ENCODE measurements at places on chromosomes 4 and X.

GRCh38 chrX:102580891-102581290 lies 18.4 kb upstream of the ARMCX5 start:
- no peak for DNase-seq

DNA sequence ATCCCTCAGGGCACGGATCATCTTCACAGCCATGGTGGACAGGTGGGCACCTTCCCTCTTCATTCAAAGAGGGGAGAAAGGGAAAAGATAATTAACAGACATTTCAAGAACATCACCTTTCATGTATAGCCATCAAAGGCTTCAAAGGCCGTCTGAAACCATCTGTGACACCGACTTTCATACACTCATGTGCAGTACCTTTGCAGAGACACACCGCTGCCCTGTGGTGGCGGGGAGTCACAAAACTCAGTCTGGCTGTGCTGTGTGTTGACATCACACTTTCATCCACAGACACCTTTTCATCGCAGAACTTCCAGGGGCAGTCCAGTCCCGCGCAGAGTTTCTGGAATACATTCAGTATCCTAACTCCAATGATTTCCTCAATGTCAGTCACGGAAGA lies 47.6 kb upstream of the MTNR1A start:
- no peak for DNase-seq

- no peak for DNase-seq
Observed at GRCh38 chrX:131288738-131289511, at the start of gene IGSF1. Gene IGSF1, minus strand, starts transcription at chrX:131289306. Its CDS starts 2,632 bp downstream, at chrX:131286674.

DNA sequence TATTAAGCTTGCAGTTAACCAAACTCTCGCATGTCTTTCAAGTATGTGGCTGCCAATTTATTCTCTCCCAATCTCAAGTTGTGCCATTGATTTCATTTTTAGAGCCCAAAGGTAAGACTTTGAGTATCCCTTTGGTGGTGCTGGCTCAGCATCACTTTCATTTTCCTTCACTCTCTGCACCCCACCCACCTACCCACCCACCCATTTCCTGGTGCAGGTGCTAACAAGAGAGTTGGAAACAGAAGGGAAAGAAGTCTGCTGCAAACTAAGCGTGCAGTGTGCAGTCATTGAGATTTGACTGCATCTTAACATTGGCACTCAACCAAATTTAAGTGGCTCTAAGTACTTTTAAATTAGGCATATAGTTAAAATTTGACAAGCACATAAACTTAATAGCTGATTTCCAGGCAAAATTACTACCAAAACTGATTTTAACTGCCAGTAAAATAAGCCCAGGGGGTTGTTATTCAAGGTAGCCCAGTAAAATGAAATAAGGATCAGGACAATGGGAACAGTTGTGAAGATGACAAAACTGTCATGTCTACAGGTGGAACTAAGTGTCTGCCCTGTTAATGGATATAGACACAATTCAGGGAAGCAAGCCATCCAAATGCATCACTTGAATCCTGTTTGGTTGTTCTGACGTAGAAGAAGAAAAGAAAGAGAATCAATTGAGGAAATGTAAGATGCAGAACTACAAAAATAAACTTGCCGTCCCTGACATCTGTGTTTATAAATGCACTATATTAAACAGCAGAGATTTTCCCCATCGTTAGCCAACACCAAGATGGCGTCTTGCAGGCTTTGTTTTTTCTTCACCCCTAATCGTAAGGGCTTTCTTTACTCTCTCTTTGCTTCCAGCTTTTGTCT lies 184.2 kb downstream of the KDR start:
- DNase-seq, result no peak

DNA sequence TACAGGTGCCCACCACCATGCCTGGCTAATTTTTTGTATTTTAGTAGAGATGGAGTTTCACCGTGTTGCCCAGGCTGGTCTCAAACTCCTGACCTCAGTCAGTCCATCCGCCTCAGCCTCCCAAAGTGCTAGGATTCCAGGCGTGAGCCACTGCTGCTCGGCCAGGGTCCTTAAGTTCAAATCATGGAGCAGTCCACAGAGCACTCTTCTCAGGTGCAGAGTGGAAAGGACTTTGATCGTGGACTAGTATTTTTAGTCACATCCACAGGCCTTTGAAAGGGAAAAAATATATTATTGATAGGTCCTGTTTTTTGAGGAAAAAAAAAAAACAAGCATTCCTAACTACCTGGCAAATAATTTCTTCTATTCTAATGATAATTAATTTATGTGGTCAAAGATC lies 31.2 kb downstream of the GAB1 start:
- no peak for DNase-seq

DNA sequence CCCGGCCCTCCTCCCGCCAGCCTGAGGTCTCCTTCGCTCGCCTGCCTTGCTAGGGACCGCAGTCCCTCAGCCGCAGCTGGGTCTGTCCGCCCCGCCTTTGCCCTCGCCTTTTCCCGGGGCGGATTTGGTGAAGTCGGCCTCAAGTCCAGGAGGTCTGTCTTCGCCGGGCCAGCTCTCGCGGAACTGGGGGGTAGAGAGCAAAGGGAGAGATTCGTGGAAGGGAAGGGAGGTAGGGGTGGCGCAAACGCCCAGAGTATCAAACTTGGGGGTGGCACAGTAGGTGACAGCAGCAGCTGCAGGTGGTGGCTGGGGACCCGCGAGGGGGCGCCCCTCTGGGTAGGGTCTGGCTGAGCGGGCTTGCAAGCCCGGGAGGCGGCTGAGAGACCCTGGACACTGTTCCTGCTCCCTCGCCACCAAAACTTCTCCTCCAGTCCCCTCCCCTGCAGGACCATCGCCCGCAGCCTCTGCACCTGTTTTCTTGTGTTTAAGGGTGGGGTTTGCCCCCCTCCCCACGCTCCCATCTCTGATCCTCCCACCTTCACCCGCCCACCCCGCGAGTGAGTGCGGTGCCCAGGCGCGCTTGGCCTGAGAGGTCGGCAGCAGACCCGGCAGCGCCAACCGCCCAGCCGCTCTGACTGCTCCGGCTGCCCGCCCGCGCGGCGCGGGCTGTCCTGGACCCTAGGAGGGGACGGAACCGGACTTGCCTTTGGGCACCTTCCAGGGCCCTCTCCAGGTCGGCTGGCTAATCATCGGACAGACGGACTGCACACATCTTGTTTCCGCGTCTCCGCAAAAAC lies at the start of gene NPY2R:
Gene NPY2R, plus strand, starts transcription at position 379 of the 797 bp plus-strand sequence. CDS start 5,304 bp downstream, outside the sequence.
- no peak for DNase-seq

DNA sequence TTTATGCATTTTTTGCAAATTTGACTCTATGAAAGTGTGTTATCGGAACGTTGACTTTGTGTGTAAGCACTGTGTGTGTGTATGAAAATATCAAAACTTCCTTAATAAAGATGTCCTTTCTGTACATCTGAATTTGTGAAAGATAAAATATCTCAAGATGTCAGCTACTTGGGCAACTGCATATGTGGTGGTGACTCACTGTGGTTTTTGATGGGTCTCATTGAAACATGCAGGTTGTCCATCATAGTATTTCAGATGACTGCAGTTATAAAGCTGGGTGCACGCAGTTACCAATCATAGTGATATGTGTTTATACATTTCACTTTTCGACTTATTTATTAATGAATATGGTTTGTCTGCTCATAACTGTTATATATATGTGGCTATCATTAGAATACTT lies 19.7 kb upstream of the BBS12 start:
- DNase-seq, result no peak

DNA sequence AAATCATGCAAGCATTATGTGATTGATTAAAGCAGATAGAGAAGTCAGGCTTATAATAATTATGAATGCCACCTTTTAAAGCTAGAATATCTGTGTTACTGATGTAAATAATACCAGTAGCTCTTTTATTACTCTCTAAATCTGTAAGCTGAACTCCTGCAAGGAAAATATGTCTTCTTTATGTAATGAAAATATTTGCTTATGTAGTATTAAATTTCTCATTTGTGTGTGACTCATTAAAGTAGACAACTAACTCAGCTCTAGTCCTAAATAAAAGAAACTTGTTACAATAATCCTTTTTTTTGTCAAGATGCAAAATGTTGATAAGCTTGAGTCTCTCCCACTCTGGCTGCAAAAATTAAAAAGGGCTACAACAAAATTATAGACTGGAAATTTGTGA lies 137.7 kb upstream of the FAT1 start:
- DNase-seq, result no peak

DNA sequence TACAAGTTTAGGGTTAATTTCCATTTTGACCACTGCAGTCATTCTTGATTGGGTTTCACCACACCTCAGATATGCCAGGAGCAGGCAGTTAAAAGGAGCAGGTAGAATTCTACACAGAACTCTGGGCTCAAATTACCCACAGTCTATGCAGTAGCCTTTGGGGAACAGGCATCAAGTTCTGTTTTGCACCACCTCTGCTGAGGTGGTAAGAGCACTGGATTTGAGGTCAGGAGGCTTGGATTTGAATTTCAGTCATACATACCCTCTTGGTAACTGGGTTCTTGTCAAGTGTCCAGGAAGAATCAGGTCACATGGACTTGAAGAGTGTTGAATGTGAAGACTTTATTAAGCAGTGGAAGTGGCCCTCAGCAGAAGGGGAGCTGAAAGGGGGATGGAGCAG lies 40.4 kb upstream of the PGK1 start:
- no peak for DNase-seq

DNA sequence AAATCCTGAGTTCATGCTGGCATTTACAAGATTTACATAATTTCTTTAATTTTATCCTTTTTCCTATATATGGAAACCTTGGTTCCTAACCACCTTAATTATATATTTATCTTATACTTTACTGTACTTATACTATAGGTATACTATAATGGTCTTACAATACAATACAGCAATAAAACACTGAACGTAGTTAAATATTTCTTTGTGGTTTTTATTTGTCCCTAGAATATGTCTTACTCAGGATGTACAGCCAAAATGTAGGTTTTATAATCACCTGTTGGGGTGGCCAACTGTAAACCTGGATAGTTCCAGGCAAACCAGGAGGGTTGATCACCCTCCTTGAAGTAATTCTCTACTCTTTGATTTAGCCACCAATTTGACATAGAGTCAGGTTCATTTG lies 48.4 kb upstream of the KIT start:
- no peak for DNase-seq

DNA sequence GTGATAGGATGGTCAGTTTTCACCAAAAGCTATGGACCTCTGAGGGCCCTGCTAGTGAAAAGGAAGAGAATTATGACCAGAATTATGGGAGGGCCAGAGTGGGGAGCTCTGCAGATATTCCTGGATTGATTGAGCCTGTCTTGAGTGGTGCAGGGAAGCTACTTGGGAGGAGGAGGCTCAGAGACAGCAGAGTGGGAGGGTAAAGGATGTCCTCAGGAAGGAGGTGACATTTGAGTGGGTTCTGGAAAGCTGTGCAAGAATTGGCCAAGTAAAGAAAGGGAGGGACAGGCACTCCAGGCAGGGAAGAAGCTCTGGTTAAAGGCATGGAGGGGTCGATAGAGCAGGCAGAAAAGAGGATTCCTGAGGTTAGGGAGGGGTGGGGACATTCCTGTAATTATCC lies 24.1 kb downstream of the RNF4 start:
- no peak for DNase-seq

GRCh38 chrX:120315776-120316175 lies 4.5 kb upstream of the TMEM255A start:
- DNase-seq, result no peak
